ENCODE measurements at places on chromosomes 6 and 20.

- no peak overlapping the region for H3K27ac ChIP-seq
- no peak overlapping the region for H3K4me3 ChIP-seq
- H3K4me1 ChIP-seq = no peaks in the 10 kb centered on the region
- DNase-seq = no peak
- H3K27me3 ChIP-seq = no peaks in the 10 kb centered on the region
Measured at GRCh38 chr6:82761674-82762345, 303.8 kb downstream of the UBE3D start.

GRCh38 chr6:89559487-89559886 is 79.1 kb downstream of the LYRM2 start:
- H3K27ac ChIP-seq = no peak overlapping the region
- no peak for DNase-seq
- no peaks in the 10 kb centered on the region for H3K27me3 ChIP-seq
- H3K36me3 ChIP-seq = no peaks in the 10 kb centered on the region

- no peak overlapping the region for H3K27ac ChIP-seq
- H3K36me3 ChIP-seq = peaks cover 99% of the 10 kb centered on the region
- H3K4me3 ChIP-seq = no peak overlapping the region
- H3K27me3 ChIP-seq = no peaks in the 10 kb centered on the region
- DNase-seq = no peak
Measured at GRCh38 chr6:17663226-17663625, 43.5 kb downstream of the NUP153 start.

DNA sequence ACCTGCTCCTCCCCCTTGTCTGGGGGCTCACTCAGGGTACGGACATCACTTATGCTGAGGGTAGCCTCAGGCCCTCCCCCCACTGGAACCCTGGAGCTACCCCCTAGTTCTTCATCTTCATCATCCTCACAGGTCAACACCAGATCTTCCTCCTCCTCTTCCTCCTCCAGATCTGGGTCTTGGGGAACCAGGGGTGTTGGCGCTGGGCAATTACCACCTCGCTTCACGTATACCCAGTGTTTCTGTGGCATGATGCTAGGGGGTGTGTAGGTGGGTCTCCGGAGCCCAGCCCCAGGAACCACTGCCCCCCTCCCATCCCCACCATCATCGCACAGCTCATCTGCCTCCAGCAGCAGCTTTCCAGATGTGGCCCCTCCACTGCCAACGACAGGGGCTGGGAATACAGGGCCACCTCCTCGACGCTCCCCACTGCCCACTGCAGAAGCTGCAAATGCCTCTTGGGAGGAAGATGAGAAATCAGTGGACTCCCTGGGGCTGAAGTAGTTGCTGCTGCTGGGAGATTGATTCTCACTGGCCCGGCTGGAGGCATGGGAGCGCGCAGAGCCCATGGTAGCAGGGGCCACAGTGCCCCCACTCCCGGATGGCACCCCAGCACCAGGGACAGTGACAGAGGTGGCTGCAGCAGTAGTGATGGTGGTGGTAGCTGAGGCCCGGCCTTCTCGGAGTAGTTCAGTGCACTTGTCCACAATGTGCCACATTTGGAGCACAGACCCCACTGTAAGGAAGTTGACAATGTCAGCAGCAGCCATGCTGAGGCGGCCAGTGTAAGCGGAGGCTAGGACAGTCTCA is 1.5 kb downstream of the ZBTB22 start:
- peaks cover 11% of the 10 kb centered on the region for H3K36me3 ChIP-seq
- no peaks in the 10 kb centered on the region for H3K27me3 ChIP-seq
- peaks cover 52% of the 10 kb centered on the region for H3K4me1 ChIP-seq
- H3K4me3 ChIP-seq = no peak overlapping the region

DNA sequence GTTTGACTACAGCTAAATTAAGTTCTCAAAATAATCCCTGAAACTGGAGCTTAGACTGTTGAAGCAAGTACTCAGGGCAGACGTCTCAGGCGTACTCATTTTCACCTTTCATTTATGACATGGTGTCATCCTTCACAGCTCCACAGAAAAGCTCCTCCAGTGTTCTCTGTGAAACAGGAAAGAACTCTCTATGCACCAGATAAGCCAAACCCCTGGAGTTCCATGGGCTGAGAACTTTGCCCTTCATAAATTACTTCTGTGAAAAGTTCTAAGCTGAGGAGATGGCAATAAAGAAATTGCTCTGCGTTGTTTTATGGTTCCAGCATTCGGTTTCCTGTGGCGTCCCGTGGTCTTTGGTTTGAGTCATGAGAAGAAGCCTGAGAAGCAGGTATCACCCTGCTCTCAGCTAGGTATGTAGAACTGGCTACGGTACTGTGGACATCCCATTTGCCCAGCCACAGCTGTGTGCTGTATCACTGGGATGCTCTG is 20.2 kb upstream of the RREB1 start:
- peak overlapping the region; percentile 61 for H3K27ac ChIP-seq
- H3K36me3 ChIP-seq = no peaks in the 10 kb centered on the region
- H3K27me3 ChIP-seq = no peaks in the 10 kb centered on the region

All from psoas muscle (tissue), 8 donors.